ENCODE measurements at places on chromosomes 3 and 15.
A peak's percentile ranks its signal among the peaks of the same experiment; 100 is the strongest.

DNA sequence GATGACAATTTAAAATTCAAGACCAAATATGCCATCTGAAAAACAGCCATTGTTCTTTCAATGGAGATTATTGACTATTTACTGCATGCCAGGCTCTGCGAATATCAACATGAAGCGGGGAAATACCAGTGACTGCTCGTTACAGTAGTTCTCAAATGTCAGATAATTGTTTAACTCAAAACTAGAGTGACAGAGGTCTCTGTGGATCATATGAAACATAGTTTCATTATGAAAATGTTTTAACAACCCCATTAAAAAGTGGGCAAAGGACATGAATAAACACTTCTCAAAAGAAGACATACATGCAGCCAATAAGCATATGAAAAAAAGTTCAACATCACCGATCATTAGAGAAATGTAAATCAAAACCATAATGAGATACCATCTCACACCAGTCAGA is 50.0 kb upstream of the GPR149 start:
- no peak for DNase-seq

DNA sequence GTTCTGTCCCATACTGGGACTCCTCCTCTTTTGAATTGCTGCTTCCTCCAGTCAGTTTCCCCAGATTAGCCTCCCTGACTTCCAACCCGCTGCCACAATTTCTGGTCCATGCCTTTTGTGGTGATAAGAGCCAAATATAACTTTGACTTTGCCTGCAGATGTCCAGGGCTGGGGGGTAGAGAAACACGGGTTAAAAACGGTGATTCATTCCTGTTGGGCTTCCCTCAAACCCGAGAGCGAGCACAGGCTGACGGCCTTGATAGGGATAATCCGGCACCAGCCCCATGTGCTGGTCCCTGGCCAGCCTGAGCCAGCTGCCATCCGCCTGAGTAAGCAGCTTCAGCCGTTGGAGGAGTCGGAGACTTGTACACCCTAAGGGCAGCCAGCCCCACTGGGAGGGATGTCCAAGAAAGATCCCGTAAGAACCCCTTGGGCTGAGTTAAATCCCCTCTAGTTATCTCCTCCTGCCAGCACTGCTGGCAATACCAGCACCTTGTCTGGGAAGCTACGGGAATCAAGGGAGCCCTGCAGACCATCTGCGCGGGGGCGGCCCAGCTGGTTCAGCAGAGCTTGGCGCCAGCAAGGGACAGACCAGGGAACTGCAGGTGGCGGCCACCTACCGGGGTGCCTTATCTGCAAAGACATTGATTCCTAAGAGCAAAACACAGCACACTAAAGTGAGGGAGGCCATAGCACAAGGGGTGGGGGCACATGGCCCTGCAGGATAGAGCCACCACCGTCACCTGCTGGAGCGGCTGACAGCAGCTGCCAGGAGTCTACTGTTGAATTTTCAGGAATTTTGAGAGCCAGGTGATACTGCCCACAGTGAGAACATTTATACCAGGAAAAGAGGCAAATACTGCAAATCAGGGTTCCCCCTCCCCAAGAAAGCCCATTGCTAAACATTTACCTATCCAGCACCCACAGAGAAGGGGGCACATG is 18.1 kb downstream of the CSPG4 start:
- DNase-seq = no peak

DNA sequence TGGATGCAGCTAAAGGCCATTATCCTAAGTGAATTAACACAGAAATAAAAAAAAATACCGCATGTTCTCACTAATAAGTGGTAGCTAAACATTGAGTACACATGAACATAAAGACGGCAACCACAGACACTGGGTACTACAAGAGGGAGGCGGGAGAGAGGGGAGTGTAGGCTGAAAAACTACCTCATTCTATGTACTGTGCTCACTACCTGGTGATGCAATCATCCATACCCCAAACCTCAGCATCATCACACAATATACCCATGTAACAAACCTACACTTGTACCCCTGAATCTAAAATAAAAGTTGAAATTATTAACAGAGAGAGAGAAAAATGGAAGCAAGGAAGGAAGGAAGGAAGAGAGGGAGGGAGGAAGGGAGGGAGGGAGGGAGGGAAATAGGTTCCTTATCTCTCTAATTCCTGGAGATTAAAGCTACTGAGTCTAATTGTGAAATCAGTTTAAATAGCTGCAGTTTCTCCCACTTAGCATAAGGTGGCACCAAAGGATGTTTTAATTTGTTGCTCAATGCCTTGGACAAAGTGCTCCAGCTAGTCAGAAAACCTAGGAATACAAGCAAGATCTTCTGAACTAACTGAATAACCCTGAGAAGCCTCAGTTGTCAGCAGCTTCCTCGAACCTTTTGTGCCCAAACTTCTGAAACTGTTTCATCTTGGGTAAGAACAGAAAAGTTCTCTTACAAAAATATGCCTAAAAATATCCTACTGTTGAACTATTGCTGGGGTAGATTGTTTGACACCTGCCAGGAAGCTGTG is 79.4 kb upstream of the ATP11B start:
- DNase-seq = no peak

GRCh38 chr15:92616621-92617548 is 38.7 kb downstream of the FAM174B start:
- DNase-seq = no peak

DNA sequence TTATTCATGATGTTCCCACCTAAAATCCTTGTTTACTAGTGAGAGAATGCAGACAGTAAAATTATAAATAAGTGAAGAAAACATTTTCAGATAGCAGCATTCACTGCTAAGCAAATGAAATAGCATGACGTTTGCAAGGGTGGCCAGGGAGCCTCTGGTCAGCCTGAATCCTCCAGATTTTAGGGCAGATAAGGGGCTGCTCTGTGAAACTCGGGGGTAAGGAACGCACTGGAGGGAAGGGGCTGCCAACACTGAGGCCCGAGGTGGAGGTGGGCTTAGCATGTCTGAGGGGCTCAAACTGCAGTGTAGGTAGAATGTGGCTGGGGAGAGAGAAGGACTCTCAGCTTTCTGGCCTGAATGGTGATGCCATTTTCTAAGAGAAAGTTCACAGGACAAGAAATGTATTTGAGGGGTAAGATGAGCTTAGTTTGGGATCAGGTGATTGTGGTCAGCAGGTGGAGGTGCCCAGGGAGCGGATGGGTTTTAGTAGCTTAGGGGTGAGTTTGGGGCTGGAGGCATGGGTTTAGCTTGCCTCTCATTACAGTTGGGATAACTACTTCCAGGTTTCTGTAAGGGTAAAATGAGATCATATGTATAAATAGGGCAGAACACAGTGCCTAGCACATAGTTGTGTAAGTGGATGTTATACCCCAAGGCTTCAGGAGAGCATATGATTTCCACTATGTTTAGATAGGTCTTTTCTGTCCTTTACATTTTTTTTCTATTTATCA is 20.5 kb downstream of the GPR171 start:
- DNase-seq = no peak

GRCh38 chr15:31866248-31866647 is 164.1 kb upstream of the CHRNA7 start:
- DNase-seq = no peak

- no peak for DNase-seq
Observed at GRCh38 chr15:90261811-90262210, 3.7 kb upstream of the NGRN start.

DNA sequence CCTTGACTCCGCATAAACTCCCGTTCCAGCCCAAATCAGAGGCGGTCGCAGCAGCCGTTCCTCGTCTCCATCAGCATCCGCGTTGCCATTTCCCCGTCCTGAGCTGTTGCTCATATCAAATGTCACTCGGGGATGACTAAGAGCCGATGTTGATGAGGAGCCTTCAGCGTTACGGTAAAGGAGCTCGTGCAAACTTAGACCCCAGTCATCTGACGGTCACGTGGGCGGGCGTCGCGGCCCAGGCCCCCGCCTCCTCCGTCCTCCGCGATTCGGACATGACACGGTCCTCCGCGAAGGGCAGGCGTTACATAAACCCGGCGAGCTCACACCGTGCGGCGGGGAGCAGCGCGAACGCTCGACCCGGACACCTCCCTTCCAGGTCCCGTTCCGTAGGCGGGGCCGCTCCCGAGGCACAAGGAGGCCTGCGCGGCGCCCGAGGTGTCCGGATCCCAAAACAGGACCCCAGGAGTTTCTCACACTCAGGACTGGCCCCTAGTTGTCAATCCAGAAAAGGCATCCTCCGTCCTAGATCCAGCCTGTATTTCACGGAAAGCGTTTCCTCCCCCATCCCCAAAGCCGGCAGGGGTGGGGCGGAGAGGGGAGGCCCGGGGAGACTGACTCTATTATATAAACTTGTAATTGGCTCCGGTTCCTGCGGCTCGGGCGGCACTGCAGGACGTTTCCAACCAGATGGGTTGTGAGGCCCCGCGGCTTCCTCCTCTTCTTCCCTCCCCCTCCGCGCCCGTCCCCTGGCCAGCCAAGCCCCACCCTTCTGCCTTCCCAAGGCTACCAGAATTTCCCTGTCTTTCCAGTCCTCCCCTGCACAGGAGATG is 100.0 kb upstream of the IGF1R start:
- peak; percentile 57 for DNase-seq

GRCh38 chr3:181797431-181797830 is 85.7 kb downstream of the SOX2 start:
- no peak for DNase-seq

- DNase-seq = no peak
Observed at GRCh38 chr15:70423267-70423666, 325.6 kb upstream of the TLE3 start.

- DNase-seq = no peak
Observed at GRCh38 chr15:36809380-36809779, 230.0 kb downstream of the CDIN1 start.

DNA sequence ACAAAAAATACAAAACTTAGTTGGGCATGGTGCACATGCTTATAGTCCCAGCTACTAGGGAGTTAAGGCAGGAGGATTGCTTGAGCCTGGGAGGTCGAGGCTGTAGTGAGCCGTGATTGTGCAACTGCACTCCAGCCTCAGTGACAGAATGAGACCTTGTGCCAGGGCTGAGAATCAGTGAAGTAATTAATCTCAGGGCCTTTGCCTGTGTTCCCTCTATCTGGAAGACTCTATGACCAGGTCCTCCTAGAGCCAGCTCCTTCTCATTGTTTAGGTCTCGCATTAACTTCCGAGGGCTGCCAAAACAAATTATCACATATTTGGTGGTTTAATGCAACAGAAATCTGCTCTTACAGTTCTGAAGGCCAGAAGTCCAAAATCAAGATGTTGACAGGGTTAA is 41.4 kb upstream of the FLNB start:
- no peak for DNase-seq

DNA sequence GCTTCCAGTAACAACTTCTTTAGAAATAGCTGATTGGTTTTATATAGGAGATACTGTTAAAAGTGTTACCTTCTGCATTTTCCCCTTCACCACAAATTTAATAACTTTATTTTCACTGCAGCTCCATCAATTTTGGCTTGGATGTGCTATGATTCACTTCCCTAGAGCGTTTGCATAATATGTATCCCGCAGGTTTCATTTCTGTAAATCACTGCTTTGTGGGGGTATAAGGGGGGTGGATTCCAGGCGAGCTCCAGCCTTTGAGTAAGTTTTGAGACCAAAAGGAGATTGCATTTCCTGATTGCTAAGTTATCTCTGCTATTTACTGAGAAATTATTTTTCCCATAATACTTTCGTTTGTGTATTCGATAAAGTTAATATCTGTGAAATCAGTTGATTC is 232.6 kb downstream of the TBL1XR1 start:
- no peak for DNase-seq

DNA sequence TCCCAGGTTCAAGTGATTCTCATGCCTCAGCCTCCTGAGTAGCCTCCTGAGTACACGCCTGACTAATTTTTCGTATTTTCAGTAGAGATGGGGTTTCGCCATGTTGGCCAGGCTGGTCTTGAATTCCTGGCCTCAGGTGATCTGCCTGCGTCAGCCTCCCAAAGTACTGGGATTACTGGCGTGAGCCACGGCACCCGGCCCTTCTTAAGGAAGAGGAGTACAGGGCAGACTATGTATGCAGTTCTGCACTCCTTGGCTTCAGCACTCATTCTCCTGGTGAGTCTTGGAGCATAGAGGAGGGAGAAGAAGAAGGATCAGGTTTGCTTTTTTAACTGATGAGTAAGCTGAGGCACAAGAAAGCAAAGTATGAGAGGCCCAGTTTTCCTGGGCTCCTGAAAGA is 99.8 kb upstream of the HACD2 start:
- no peak for DNase-seq

- DNase-seq = no peak
Observed at GRCh38 chr3:64151342-64151871, 73.9 kb downstream of the PRICKLE2 start.

GRCh38 chr3:181999314-181999713 is 287.6 kb downstream of the SOX2 start:
- no peak for DNase-seq

- no peak for DNase-seq
Observed at GRCh38 chr3:40456279-40456939, 730 bp upstream of the RPL14 start.

DNA sequence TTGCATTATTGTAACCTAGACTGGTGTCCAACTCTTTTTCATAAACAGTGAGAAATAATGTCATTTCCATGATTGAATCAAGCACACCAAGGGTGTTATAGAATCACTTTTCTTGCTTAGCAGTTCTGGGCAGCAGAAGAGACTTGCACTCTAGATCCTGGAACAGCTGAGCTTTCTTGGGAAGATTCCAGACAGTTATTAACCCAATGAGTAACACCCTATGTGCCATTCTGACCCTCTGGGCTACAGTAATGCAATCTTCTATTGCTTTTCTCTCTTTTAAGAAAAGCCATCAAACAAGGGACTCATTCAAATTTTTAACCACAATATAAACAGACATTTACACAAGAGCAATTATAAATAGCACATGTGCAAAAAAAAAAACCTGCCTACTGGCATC is 39.3 kb upstream of the USP3 start:
- no peak for DNase-seq

GRCh38 chr3:156535162-156535627 is 19.7 kb downstream of the SSR3 start:
- DNase-seq = peak; percentile 64

DNA sequence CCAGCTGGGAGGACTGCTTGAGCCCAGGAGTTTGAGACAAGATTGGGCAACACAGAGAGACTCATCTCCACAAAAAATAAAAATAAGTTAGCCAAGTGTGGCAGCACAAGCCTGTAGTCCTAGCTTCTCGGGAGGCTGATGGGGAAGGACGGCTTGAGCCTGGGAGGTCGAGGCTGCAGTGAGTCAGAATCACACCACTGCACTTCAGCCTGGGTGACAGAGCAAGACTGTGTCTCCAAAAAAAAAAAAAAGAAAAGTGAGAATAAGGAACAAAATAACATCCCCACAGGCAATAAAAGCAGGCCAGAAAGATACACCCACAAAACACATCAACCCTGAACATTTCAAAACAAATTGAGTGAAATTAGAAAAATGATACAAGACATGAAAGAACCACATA is 48.7 kb upstream of the OCA2 start:
- no peak for DNase-seq

- no peak for DNase-seq
Observed at GRCh38 chr3:9786209-9786739, 6.0 kb downstream of the TADA3 start.

GRCh38 chr15:36251450-36251849 is 328.0 kb upstream of the CDIN1 start:
- no peak for DNase-seq

All from urinary bladder (tissue), 4 donors.